ENCODE measurements at places on chromosomes 16 and 17. TPM values are rescaled to one million over a fixed set of nuclear protein-coding genes. Genes with fewer than 3 reads are reported as not detected.

SCARF1 gene
- total RNA-seq, result 10.1 TPM

GRCh38 chr17:64063088-64063487 is 42.7 kb upstream of the ICAM2 start:
- DNase-seq, result no peak

GRCh38 chr16:78317564-78318240 is 218.2 kb downstream of the WWOX start:
- DNase-seq, result no peak

MYH1 gene
- total RNA-seq, result not detected

CLEC19A gene
- not detected for total RNA-seq

GRCh38 chr17:8873801-8874715 is 6.6 kb upstream of the PIK3R6 start:
- DNase-seq, result no peak

- no peak for DNase-seq
Observed at GRCh38 chr17:61981323-61981722, 53.5 kb upstream of the INTS2 start.

Measured in left colon (tissue), 2 donors.